ENCODE measurements at places on chromosomes 2 and 18.

GRCh38 chr18:72539901-72540300 lies 4.2 kb downstream of the CBLN2 start:
- no peak for DNase-seq

DNA sequence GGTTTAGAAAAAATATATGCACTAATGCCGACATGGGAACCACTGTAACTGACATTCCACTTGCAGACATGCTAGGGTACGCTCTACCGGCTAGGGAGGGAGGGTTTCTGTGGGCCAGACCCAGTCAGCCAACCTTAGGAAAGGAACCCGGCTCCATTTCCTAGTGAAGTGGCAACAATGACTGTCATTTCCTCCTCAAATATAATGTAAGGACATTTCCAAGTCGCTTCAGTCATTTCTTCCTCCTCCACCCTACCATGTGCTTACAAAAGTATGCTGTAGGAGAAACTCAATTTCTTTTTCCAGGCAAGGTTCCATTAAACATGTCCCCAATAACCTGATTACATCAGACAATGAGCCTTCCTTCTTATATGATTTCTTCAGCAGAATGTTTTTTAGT lies 64.3 kb upstream of the PSMD14 start:
- peak; percentile 21 for DNase-seq

- DNase-seq, result peak; percentile 53
Measured at GRCh38 chr2:127355407-127356008, 32.3 kb downstream of the MAP3K2 start.

- no peak for DNase-seq
Measured at GRCh38 chr2:10784719-10785118, 27.9 kb downstream of the PDIA6 start.

- no peak for DNase-seq
Measured at GRCh38 chr18:72460210-72460680, 83.9 kb downstream of the CBLN2 start.

DNA sequence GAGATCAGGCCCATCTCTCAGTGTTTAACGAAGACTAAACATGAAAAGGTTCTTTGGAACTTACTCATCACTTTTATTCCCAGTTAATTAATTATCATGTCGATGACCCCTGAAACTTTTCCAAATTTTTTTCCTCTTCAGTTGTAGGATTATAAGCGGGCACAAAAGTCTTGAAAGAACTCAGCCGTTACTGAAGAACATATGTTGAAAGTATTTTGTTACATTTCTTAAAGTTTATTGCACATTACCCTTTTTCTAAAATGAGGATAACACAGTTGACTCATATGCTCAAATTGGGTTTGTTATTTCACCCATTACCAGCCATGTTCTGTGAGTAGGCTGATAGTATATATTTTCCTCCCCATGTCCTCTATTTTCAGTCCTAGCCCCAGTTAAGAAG lies 75.9 kb upstream of the COL3A1 start:
- DNase-seq, result no peak

- DNase-seq, result no peak
Measured at GRCh38 chr2:191999101-191999841, 152.4 kb upstream of the CAVIN2 start.

DNA sequence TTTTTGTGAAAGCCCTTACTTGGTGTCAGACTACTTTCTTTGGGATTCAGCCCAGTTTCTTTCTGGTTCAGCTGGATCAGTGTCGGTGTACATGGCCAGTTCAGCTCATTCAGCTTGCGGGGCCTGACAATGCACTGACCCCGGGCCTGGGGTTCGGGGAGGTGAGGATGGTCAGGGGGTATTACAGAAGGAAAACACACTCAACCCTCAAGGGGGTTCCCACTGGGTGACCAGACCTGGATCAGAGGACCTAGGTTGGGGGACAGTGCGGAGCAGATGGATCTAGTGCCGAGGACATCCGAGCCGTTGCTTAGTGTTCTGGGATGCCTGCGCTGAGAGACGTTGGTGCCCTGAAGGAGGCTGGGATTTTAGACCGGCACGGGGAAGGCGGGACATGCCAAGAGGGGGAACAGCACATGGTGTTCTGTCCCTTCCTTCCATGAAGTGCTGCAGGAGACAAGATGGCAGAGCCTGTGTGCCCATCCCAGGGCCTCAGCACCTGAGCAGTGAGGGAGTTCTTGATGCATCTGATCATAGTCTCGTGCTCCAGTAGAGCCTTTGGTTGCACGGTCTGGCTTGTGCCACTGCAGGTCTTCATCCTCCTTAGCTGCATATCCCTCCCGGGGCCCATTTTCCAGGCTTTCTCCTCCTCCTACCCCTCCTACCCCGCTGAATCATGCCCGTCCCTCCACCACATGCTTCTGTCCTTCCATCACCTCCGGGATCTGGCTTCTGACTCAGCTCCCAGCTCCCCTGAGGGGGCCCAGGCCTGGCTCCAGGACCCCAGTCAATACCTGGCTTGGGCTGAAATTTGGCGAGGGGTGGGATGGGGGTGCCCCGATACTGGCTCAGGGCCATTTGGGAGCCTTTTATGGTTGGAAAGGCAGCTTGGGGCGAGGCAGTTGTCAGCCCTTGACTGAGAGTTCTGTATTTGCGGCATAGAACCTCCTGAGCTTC lies 18.0 kb downstream of the SPEG start:
- DNase-seq, result no peak

GRCh38 chr2:163652751-163653150 lies 83.1 kb downstream of the FIGN start:
- no peak for DNase-seq

DNA sequence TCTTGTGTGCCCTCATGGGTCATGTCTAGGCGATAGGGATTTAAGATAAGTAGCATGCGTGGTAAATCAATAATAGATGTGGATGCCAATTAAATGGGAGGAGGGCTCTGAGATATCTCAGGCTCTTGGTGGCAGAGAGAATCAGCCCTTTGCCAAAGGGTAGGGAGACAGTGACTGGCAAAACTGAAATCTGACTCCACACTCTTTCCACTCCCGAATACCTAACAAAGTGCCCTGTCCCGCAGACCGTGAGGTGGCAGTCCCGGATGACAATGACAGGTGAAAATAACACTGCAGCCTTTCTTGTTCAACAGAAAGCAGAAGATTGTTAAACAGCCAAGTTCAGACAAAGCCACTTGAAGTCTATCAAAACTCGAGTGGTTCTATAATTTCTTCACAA lies 47.0 kb downstream of the C2orf76 start:
- no peak for DNase-seq

- DNase-seq, result peak; percentile 15
Measured at GRCh38 chr2:64359892-64360657, 93.9 kb upstream of the LGALSL start.

DNA sequence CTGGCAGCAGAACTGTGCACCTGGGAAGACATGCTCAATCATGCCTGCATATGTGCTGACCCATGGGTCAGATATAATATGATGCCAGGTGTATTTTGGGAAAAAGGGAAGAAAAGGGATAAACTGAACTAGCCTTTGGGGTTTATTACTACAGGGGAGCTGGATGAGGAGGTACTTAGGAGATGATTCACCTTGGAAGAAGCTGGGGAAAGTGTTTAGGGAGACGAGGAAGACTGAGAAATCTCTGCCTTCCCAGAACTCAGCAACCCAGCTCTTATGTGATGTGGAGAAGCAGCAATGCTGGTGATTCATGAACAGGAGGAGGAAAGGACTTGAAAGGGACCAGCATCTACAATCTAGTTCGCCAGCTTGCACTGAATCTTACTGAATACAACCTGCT lies 110.2 kb downstream of the BARD1 start:
- DNase-seq, result no peak

- no peak for DNase-seq
Measured at GRCh38 chr2:16745466-16745865, 79.8 kb upstream of the CYRIA start.

DNA sequence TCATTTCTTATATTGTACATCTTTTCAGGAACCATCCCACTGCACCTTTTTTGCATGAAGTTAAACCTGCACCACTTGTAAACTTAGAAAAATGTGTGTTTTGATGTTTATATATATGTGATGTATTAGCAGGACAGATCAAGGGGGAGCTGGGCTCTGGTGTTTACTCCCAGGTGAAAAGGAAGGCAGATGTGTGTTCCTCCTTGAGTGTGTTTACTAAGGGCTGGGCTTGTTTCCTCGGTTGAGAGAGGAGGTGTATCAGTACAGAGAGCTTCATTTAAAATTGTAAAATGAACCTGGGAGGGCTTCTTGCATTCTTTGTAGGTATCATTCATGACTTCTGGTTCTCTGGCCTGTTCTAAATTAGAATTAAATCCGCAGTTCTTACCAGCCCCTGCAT lies 14.8 kb downstream of the LPIN1 start:
- DNase-seq, result no peak

DNA sequence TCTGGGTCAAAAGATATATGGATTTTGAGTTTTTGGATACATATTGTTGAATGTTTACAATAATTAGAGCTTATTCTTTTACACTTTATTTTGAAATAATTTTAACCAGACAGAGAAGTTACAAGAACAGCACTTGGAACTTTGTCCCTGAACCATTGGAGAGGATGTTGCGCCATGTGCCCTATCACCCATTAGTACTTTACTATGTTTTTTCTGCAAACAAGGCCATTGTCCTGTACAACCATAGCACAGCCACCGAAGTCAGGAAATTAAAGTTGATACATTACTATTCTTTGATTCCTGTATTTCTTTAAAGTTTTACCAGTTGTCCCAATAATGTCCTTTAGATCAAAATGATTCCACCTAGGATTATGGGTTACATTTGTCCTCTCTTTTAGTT lies 188.8 kb downstream of the ACKR3 start:
- DNase-seq, result no peak

GRCh38 chr18:54163453-54163852 lies 61.0 kb downstream of the MBD2 start:
- no peak for DNase-seq

- DNase-seq, result no peak
Measured at GRCh38 chr2:177229442-177230242, 17.0 kb downstream of the HNRNPA3 start.

DNA sequence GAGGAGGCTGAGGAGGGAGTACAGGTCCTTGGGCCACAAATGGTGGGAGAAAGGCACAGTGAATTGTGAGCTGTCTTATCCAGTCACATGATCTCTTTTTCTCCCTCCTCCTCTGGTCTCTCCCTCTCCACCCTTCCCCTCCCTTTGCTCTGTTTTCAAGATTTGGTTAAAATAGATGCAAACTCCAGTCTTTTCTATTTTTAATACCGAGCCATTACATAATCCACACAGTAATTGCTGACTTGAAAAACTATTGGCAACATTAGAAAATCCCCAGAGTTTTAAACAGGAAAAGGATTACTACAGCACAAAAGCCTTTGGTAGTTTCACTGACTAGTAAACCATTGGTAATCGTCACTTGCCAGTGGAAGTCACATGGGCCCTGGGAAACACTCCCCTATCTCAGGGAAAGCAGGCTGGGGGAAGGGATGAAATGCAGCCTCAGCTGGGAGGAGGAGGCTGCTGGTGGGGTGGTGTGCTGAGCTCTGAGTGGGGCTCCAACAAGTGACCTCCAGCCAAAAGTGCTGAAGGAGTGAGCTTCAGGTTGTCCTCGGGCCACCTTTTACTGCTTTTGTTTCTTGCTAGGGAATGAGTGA lies 57.4 kb upstream of the PCBP1 start:
- DNase-seq, result no peak

GRCh38 chr18:46276748-46277147 lies 172.6 kb downstream of the HAUS1 start:
- DNase-seq, result no peak

- no peak for DNase-seq
Measured at GRCh38 chr18:75656563-75657247, 229.2 kb upstream of the SMIM21 start.

GRCh38 chr18:54946149-54946581 lies 13.1 kb downstream of the CCDC68 start:
- DNase-seq, result peak; percentile 24

DNA sequence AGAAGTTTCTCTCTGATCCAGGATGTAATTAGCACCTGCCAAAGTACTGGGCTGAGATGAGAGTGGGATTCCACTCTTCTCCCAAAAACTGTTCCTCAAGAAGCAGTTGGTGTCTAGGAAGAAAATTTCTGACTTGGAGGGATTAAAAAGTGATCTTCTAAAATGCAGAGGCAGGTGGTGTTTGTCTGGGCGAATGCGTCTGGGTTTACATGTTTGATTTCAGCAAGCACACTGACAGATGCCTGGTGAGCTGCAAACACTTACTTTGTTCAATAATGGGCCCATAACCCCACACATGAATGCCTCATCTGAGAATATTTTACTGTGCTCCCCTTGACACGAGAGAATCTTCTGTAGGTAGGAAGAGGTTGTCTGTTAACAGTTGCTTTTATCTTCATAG lies 24.3 kb upstream of the KCNF1 start:
- DNase-seq, result no peak

DNA sequence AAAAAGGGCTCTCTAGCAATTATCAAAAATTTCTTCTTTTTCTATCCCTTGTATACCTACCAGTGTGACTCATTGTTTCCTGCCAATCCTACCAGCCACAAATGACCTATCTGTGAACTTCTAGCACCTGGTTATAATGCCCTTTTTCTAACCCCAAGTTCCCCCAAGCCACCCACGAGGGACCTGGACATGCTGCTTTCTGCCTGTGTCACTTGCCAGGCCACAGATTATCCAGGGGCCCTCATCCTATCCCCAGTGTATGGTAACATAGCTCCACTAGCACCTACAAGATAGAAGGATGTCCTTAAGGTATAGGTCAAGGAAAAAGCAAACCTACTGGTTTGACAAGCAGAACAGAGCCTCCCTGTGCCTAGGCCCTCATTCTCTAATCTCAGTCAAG lies 26.8 kb downstream of the AAK1 start:
- peak; percentile 48 for DNase-seq

DNA sequence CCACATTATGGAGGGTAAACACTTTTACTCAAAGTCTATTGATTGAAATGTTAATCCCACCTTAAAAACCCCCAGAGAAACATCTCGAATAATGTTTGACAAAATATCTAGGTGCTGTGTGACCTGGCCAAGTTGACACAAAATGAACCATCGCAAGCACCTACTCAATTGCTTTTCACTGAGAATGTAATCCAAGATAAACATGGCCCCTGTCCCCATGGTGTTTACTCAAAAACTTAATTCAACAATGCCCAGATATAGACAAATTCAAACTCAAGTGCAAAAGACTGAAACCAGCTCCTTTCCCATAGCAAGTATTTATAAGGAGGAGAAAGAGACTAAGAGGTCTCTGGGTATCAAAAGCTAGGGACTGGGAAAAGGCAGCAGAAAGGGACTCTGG lies 15.0 kb upstream of the ACMSD start:
- no peak for DNase-seq

DNA sequence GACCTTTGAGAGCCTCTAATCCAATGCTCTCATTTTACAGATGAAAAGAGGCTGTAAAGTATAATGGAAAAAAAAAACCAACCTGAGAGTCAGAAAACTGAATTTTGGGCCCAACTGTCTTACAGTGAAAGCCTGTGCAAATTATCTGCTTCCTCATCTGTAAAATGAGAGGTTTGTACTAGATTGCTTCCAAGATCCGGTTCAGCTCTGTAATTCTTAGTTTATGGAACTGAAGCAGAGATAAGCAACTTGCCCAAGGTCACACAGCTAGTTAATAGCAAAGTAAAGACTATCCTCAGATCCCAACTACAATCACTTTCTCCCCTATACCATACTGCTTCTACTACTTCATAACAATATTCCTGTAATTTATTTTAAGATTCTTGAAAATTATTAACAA lies 6.3 kb downstream of the TLK1 start:
- no peak for DNase-seq
